ENCODE measurements at places on chromosomes 12 and 14. TPM values are rescaled to one million over a fixed set of nuclear protein-coding genes. Genes with fewer than 3 reads are reported as not detected.

Gene TAS2R13
- 0.38 TPM for total RNA-seq

Gene TMED8
- total RNA-seq: 7.1 TPM

Gene CHGA
- total RNA-seq: not detected

Gene NACA
- 467 TPM for total RNA-seq

Gene SCNN1A
- total RNA-seq: not detected

Gene HOXC6
- total RNA-seq: not detected

Gene MANSC4
- total RNA-seq: not detected

Gene STAC3
- total RNA-seq: 0.89 TPM

Gene ZFHX2
- 1.1 TPM for total RNA-seq

DNA sequence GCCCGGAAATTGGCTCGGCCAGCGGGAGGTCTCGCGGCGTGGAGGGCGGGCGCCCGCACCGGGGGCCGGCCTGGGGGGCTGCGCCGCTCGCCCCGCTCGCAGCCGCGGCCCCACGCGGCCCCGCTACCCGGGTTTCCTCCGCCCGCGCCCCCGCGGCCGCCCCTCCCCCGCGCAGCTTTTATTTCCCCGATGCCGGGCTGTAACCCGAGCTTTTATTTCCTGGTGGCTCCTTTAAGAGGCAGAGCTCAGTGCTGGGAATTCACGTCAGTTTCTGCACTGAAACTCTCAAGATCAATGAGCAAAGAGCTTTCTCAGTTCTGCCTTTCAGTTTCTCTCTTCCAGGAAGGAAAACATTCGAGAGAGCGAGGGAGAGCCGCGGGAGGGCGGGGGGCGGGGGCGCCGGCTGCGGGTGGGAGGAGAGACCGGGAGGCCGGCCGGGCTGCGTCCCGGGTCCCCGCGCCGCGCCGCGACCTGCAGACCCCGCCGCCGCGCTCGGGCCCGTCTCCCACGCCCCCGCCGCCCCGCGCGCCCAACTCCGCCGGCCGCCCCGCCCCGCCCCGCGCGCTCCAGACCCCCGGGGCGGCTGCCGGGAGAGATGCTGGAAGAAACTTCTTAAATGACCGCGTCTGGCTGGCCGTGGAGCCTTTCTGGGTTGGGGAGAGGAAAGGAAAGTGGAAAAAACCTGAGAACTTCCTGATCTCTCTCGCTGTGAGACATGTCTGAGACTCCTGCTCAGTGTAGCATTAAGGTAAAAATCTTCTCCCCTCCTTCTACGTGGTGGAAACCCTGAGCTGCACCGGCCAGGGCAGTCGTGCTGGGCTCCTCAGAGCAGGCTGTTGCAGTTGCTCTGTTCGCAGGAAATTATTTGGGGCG lies at the start of gene ETV6:
Gene ETV6 (plus strand): TSS at position 262 of the 873 bp plus-strand sequence. CDS start 454 bp downstream, at position 716.
- peak; percentile 75 for DNase-seq

GRCh38 chr12:84421103-84421502 lies 491.5 kb downstream of the SLC6A15 start:
- DNase-seq: no peak

DNA sequence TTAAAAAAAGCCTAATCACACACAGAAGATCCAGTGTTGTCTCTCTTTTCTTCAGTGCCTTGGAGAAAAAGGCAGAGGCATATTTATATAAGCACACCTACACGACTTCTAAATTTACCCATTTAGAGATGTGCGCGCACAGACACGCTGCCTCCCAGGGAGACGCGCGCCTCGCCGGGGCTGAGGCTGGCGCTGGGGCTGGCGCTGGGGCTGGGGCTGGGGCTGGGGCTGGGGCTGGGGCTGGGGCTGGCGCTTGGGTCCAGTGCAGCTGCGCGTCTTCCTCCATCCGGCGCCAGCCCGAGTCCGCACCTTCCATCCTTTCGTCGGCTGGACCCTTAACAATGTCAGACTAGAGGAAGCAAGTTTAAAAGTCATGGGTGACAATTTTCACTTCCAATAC lies 118.4 kb upstream of the ARID2 start:
- DNase-seq: no peak

GRCh38 chr12:51937926-51938325 lies 13.6 kb upstream of the ACVR1B start:
- no peak for DNase-seq

GRCh38 chr14:73136387-73137225 lies at the start of gene PSEN1:
Gene PSEN1 (plus strand): TSS chr14:73136507. CDS start chr14:73148020, 11,513 bp downstream.
- DNase-seq: peak; percentile 96

- DNase-seq: no peak
Observed at GRCh38 chr12:42166501-42166900, 21.8 kb upstream of the GXYLT1 start.

DNA sequence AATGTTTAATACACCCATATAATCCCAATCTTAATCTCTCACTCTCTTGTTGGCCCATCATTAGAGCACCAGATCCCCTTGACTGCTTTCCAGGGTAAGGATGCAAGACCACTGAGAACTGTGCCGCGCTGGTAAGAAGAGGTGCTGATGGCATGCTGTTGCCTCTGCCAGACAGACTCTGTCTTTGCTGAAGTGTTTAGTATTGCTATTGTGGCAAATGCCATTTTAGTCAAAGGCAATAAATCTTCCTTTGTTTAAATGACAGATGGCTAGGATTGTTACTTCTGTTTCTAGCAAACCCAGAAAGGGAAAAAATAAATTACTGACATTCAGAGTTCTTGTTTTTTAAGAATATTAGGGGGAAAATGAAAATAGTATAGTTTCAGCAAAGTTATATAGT lies 152.3 kb downstream of the MON2 start:
- DNase-seq: no peak

DNA sequence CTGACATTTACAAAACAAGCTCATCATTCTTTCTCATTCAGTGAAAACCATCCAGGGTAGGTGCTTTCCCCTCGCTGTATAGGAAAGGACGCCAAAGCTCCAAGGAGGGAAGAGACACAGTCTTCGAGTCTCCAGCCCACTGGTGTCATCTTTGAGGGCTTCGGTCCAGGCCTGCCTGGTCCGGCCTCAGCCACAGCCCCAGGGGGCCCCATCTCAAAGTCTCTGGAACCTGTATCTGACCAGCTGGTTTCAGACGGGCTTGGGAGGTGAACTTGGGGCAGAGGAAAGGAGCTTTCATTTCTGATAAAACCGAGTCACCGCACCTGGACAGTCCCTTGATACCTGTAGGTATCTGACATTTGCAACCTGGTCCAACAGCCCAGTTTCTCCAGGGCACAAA lies 229.5 kb upstream of the RTL1 start:
- DNase-seq: no peak

GRCh38 chr14:99777951-99778350 lies 15.3 kb upstream of the EML1 start:
- no peak for DNase-seq

DNA sequence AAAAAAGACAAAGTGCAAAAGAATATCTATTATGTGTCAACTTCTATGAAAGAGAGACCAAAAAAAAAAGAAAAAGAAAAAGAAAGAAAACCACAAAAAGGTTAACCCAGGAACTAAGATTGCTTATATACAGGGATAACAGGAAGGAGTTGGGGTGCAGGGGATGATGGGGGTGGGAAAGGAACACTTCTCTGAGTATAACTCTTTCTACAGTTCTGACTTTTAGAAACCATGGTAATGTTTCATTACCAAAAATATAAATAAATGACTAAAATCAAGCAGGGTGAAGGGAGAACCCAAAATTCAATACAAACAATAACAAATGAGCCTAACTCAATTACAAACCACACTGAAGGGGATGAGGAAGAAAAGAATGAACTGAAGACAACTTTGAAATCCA lies 9.1 kb downstream of the IFNG-AS1 start:
- no peak for DNase-seq

DNA sequence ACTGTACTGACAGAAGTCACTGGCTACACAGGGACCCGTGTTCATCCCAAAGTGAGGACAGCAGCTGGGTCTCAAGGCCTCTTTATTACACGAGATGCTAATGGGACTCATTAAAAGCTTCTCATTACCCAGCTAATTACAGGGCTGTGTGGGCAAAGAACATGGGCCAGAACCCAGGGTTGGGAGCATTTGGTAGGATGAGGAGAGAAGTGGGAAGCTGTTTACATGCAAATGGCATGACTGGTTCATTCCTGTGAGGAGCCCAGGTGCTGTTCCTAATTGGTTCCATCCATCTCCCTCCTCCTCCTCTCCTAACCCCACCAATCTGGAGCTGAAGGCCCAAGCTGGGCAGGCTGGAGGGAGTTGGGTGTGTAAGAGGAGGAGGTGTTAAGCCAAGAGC lies 8.9 kb upstream of the TAC3 start:
- DNase-seq: no peak

DNA sequence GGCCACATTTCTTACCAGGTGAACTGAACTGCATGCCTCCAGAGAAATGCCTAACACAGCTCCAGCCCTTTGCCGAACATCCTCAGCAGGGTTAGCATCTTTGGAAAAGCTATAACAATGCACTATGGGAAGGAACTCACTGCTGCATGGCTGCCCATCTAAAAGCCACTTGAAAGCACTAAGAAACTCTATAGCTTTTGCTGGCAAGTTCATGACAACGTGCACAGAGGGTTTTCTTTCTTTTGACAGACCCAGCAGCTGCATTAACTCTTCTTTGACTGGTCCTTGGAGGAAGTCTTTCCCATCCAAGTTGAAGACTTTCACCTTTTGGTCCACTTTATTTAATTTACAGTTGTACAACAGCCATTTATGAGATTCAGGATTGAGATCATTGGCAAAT lies 5.3 kb downstream of the TRMT5 start:
- DNase-seq: no peak

GRCh38 chr14:21019366-21019765 lies 5.5 kb downstream of the NDRG2 start:
- no peak for DNase-seq

- DNase-seq: no peak
Observed at GRCh38 chr12:113161415-113162016, 12.0 kb downstream of the CFAP73 start.

DNA sequence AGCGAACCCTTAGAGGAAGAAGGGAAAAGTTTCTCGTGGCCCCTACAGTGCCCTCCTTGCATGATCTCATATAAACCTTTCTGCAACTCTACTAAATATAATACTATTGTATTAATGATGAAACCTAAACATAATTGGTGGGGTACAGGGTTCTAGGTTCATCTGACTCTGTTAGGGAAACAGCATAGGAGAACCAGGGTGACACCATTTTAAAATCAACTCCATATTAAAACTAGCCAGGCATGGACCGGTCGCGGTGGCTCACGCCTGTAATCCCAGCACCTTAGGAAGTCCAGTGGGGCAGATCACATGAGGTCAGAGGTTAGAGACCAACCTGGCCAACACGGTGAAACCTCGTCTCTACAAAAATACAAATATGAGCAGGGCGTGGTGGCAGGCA lies 15.0 kb upstream of the RND1 start:
- no peak for DNase-seq

DNA sequence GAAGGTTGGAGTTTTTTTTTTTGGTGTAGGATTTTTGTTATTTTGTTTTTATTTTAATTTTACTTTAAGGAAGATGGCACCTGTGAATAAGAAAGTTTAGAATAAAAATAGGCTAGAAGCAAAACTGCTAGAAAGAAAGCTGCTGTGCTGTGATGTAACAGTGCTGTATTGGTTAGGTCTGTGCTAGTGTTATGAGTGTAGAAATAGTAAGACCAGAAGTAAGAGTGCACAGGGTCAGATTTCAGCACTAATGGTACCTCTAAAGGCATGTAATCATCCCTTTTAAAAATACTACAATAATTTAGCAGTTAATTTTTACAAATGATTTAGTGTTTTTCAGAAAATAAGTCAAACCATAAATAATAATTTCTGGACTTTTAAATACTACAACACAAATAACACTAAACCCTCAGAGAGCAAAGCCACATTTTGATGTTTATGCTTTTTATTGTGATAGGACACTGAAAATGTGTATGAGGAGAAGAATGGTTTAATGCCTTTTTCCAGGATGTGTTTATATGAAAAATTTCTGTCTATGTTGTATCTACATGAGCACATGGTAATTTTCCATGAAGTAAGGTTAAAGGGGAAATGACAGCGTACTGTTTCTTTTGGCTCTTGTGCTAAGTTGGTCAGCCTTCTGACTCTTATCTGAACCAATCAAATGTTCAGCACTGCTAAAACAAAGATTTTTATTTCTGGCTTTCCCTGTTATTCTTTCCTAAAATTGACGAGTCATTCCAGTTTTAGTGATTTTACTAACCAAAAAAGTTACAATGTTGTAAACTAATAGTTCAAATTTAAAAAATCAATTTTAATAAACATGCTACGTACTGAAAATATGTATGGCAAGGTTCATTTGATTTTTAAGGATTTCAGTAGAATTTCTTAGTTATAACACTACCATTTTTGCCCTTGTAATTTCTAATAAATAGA lies 96.1 kb downstream of the PPHLN1 start:
- no peak for DNase-seq

DNA sequence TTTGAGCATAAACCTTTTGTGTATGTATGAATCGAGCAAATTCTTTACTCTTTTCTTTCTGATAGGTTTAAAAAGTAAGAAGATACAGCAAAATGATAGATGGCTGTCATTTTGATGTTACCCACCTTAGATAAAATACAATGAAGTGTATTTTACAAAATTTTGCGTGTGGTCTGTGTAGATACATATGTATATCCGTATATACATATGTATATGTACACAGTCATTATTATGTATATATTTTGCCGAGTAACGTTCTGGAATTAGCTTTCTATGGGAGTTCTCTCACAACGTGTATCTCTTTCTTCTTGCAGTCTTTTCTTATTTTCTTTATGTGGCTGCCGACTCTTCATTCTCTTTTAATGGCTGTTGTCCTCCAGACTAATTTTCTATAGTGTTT lies 32.4 kb upstream of the CHPT1 start:
- DNase-seq: no peak

DNA sequence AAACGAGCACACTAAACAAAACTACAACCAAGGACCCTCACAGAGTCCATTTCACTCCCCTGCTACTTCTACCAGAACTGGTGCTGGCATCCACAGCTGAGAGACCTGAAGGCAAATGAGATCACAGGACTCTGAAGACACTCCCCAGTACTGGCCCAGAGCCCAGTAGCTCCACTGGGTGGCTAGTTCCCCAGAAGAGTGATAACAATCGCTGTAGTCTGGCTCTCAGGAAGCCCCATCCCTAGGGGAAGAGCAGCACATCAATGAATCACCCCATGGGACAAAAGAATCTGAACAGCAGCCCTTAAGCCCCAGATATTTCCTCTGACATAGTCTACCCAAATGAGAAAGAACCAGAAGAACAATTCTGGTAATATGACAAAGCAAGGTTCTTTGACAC lies 190.7 kb upstream of the BMP4 start:
- DNase-seq: no peak

GRCh38 chr12:71142016-71142415 lies 15.8 kb downstream of the TSPAN8 start:
- no peak for DNase-seq

- DNase-seq: no peak
Observed at GRCh38 chr12:125564753-125565152, 499.5 kb downstream of the AACS start.

GRCh38 chr12:104955703-104956102 lies 2.4 kb downstream of the SLC41A2 start:
- DNase-seq: no peak

- no peak for DNase-seq
Observed at GRCh38 chr14:36167431-36167830, 9.1 kb downstream of the PTCSC3 start.

GRCh38 chr14:22386924-22387775 lies 201.9 kb downstream of the DAD1 start:
- DNase-seq: no peak

GRCh38 chr14:100658181-100658886 lies 68.4 kb upstream of the DLK1 start:
- no peak for DNase-seq

Data from heart left ventricle (tissue), 16 donors.